Chondrocyte (in vitro differentiated cells): ENCODE measurements at places on chromosomes 4 and X. TPM values are rescaled to one million over a fixed set of nuclear protein-coding genes. Genes with fewer than 3 reads are reported as not detected.

DNA sequence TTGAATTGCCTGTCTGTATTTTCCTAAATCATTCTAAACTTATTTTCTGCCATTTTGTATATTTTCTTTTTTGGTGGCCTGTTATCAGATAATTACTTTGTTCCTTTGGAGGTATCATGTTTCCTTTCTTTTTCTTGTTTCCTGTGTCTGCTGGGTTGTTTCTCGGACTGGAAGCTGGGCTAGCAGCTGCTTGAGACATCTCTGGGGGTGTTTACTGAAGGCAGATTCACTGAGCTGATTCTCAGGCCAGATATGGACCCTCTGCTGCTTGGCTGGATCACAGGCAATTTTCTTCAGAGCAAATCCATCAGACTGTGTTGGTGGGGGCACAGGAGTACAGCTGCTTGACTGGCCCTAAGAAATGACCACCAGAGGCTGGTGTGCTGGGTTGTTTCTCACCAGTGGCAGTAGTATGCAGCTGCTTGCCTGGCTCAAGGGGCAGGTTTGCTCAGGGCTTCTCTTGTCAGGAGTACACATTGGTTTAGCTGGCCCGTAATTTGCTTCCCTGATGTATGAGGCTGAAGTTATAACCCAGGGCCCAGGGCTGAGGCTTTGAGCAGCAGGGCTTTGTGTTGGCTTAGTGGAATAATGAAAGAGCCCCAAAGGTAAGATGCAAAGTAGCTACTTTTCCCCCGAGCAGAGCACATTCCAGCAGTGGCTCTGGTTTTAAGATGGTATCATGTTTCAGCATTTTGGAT is 680.6 kb downstream of the TECRL start:
- H3K36me3 ChIP-seq = no peaks in the 10 kb centered on the region
- no peaks in the 10 kb centered on the region for H3K4me1 ChIP-seq
- no peak overlapping the region for H3K4me3 ChIP-seq
- no peak for DNase-seq

GRCh38 chr4:108651014-108651791 is 804 bp downstream of the OSTC start:
- peak overlapping the region; percentile 91 for H3K4me3 ChIP-seq
- DNase-seq = no peak
- H3K36me3 ChIP-seq = peaks cover 11% of the 10 kb centered on the region
- peak overlapping the region; percentile 97 for H3K27ac ChIP-seq
- H3K27me3 ChIP-seq = no peaks in the 10 kb centered on the region
- peaks cover 36% of the 10 kb centered on the region for H3K4me1 ChIP-seq

- H3K4me1 ChIP-seq = no peaks in the 10 kb centered on the region
- no peaks in the 10 kb centered on the region for H3K27me3 ChIP-seq
- no peak overlapping the region for H3K4me3 ChIP-seq
Measured at GRCh38 chr4:153365003-153365402, 20.5 kb downstream of the MND1 start.

- H3K4me1 ChIP-seq = peaks cover 16% of the 10 kb centered on the region
- no peaks in the 10 kb centered on the region for H3K36me3 ChIP-seq
- no peak overlapping the region for H3K27ac ChIP-seq
Measured at GRCh38 chr4:78753091-78753490, 23.1 kb upstream of the BMP2K start.

DNA sequence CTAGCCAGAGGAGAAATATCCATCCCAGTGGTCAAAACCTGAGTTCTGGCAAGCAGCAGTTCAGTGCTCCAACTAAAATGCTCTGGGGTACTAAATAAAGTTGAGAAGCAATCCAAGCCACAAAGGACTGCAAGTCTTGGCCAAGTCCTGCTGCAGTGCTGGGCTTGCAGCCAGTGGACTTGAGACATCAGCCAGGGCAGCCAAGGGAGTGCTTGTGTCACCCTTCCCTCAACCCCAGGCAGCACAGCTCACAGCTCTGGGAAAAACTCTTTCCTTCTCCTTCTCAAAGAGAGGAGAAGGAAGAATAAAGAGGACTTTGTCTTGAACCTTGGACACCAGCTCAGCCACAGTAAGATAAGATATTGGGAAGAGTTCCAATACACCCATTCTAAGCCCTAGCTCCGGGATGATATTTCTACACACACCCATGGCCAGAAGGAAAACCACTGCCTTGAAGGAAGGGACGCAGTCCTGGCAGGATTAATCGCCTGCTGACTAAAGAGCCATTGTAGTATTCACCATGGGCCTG is 99.8 kb downstream of the PTCHD1 start:
- H3K36me3 ChIP-seq = no peaks in the 10 kb centered on the region
- DNase-seq = no peak
- H3K27ac ChIP-seq = peak overlapping the region; percentile 20
- H3K4me3 ChIP-seq = no peak overlapping the region
- peaks cover 12% of the 10 kb centered on the region for H3K4me1 ChIP-seq
- H3K27me3 ChIP-seq = peaks cover under 1% of the 10 kb centered on the region

- no peak overlapping the region for H3K27ac ChIP-seq
- no peak overlapping the region for H3K4me3 ChIP-seq
- peaks cover 31% of the 10 kb centered on the region for H3K4me1 ChIP-seq
- no peak for DNase-seq
Measured at GRCh38 chr4:38317041-38317674, 346.8 kb upstream of the KLF3 start.

DNA sequence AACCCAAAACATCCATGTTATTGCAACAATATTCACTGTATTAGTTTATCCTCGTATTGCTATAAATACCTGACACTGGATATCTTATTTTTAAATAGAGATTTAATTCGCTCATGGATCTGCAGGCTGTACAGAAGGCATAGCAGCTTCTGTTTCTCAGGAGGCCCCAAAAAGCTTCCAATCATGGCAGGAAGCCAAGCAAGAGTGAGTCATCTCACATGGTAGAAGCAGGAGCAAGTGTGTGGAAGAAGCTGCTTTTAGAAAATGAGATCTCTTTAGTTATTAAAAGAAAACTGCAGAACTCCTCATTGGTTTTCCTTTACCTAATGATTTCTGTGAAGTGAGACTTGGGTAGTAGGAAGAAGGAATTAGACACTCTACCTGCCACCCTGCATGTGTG is 16.4 kb downstream of the ZNF732 start:
- H3K4me1 ChIP-seq = no peaks in the 10 kb centered on the region
- peaks cover 5% of the 10 kb centered on the region for H3K36me3 ChIP-seq
- H3K27ac ChIP-seq = no peak overlapping the region
- DNase-seq = no peak

- no peaks in the 10 kb centered on the region for H3K36me3 ChIP-seq
- H3K4me1 ChIP-seq = no peaks in the 10 kb centered on the region
- H3K27me3 ChIP-seq = no peaks in the 10 kb centered on the region
- no peak overlapping the region for H3K4me3 ChIP-seq
- DNase-seq = no peak
Measured at GRCh38 chr4:180727478-180727877, 1515.7 kb upstream of the TENM3 start.

- H3K36me3 ChIP-seq = no peaks in the 10 kb centered on the region
- no peak overlapping the region for H3K4me3 ChIP-seq
- H3K4me1 ChIP-seq = peaks cover 56% of the 10 kb centered on the region
- no peak for DNase-seq
- no peak overlapping the region for H3K27ac ChIP-seq
Measured at GRCh38 chrX:31356275-31357212, 284.7 kb upstream of the FTHL17 start.

DNA sequence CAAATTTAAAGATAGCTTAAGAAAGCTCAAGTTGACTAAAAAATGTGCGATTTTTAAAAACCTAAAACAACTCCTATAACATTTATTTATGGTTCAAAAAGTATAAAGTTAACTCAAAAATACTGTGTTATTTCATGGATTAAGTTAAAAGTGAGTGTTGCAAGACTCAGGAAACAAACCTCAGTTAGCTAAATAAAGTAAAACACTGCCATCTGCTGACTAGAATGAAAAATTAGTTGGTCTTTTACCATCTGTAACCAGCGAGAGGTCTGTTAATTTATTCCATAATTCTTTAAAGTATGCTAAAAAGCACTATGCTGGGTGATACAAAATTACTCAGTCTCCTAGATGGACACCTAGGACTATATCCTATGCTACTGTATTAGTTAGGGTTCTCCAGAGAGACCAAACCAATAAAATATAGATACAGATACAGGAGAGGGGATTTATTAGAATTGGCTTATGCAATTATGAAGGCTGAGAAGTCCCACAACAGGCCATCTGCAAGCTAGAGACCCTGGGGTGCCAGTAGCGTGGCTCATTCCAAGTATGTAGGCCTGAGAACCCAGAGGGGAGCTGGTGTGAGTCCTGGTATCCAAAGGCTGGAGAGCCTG is 4.9 kb upstream of the WDFY3 start:
- DNase-seq = no peak
- H3K27ac ChIP-seq = no peak overlapping the region
- peaks cover 7% of the 10 kb centered on the region for H3K4me1 ChIP-seq
- no peak overlapping the region for H3K4me3 ChIP-seq
- H3K36me3 ChIP-seq = peaks cover 1% of the 10 kb centered on the region

- no peak overlapping the region for H3K4me3 ChIP-seq
- no peaks in the 10 kb centered on the region for H3K36me3 ChIP-seq
- no peak for DNase-seq
- no peaks in the 10 kb centered on the region for H3K27me3 ChIP-seq
- H3K4me1 ChIP-seq = peaks cover 3% of the 10 kb centered on the region
Measured at GRCh38 chr4:116838609-116839008, 246.8 kb downstream of the TRAM1L1 start.

DNA sequence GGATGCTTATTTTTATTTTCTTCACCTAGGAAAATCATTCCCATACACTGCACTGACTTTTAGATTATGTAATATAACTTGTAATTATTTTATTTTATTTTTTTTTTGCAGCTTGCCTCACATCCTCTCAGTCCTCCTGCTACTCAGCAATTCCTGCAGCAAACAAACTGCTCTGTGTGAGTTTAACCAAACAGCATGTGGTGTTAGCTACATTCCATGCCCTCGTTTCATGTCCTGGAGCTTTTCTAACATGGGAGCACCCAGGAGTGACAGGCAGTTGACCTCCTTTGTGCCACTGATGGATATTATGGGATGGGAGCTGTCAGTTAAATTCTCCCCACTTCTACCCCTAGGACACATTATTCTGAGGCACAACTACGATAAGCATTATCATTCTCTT is 24.8 kb downstream of the CXCL1 start:
- H3K36me3 ChIP-seq = no peaks in the 10 kb centered on the region
- no peaks in the 10 kb centered on the region for H3K27me3 ChIP-seq
- H3K4me3 ChIP-seq = no peak overlapping the region
- DNase-seq = no peak

DNA sequence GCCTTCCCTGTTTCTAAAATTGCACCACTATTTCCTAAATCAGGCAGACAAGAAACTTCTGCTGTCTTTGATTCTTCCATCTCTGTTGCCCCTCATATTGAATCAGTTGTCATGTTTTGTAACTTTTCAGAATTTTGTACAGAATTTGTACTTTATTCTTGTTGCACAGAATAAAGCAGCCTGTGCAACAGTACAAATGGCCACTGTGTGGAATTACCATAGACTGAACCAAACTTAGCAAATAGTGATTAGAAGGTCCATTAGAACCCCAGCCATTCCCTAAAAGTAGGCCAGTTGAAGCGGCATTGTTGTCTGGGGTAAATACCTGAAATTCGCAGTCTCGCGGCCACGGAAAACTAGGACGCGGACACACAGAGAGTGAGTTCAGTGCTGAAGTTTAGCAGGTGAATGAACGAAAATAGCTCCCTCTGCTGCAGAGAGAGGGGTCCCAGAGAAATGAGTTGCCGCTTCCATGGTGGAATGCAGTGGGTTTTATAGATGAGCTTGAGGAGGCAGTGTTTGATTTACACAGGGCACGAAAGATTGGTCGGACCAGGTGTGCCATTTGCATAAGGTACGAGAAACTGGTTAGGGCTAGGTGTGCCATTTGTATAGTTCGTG is 71.8 kb downstream of the C4orf33 start:
- peaks cover 28% of the 10 kb centered on the region for H3K27me3 ChIP-seq
- no peak for DNase-seq
- H3K27ac ChIP-seq = no peak overlapping the region
- peaks cover 1% of the 10 kb centered on the region for H3K36me3 ChIP-seq
- H3K4me1 ChIP-seq = no peaks in the 10 kb centered on the region

DNA sequence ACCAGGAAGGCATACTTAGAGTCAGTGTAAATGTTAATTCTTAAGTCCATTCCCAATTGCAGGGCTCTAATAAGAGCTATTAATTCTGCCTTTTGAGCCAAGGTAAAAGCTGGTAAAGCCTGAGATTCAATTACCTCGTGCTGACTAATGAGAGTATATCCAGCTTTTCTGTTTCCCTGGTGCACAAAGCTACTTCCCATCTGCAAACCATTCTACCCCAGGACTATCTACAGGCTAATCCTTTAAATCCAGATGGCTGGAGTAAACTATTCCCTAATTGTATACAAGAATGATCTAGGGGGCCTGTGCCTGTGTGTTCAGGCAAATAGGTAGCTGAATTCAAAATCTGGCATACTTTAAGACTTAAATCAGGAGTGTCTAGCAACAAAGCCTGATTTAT is 365.0 kb downstream of the GPM6A start:
- no peak overlapping the region for H3K4me3 ChIP-seq
- no peaks in the 10 kb centered on the region for H3K36me3 ChIP-seq
- no peak overlapping the region for H3K27ac ChIP-seq
- DNase-seq = no peak
- peaks cover 2% of the 10 kb centered on the region for H3K27me3 ChIP-seq

DNA sequence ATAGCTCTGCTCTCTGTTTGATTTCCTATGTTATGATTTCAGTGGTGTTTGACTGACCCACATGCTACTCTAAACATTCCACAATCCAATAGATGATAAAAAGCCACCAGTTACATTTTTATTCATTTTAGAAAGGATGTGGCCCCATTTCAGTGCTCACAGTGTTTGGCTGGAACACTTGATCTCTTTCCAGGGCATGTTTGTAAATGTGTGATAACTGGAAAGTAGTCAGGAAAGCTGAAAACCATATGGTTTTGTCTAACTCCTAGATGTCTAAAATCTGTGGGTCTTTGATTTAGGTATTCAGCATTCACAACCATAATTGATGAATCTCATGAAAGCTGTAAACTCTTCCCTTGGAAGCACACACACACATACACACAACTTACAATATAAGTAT is 904.9 kb upstream of the AGA start:
- H3K27ac ChIP-seq = no peak overlapping the region
- no peak for DNase-seq
- no peaks in the 10 kb centered on the region for H3K27me3 ChIP-seq
- no peaks in the 10 kb centered on the region for H3K4me1 ChIP-seq
- H3K4me3 ChIP-seq = no peak overlapping the region
- H3K36me3 ChIP-seq = no peaks in the 10 kb centered on the region

DNA sequence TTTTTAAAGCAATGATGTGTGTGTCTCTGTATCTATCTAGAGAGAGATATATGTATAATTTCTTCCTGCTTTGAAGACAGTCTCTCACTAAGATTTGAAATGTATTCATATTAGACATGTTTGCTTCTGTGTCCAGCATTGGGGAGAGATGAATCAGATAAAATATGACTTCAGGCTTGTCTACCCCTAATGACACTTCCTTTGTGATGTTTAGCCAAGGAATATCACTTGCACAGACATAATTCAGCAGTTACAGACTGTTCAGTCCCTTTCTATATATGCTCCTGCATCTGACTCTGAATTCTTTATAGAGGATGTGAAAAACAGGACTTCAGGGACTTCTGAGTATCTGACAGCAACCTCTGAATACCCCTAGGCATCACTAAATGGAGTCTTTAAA is 158.4 kb downstream of the DCLK2 start:
- H3K4me3 ChIP-seq = no peak overlapping the region
- DNase-seq = no peak
- peaks cover 81% of the 10 kb centered on the region for H3K4me1 ChIP-seq
- H3K27me3 ChIP-seq = no peaks in the 10 kb centered on the region
- H3K36me3 ChIP-seq = peaks cover 29% of the 10 kb centered on the region
- peak overlapping the region; percentile 95 for H3K27ac ChIP-seq

The RTL3 gene
- total RNA-seq = 0.22 to 0.28 TPM (median 0.24 TPM) in 3 replicates

The DAPP1 gene
- total RNA-seq = not detected in 3 replicates

The CXCR3 gene
- not detected in 3 replicates for total RNA-seq
